ENCODE measurements at places on chromosomes 6 and 20.

- peak; percentile 65 for DNase-seq
Measured at GRCh38 chr6:3610206-3610605, 141.3 kb downstream of the PXDC1 start.

GRCh38 chr6:124917769-124918168, 44.5 kb upstream of the RNF217 start:
- no peak for DNase-seq

DNA sequence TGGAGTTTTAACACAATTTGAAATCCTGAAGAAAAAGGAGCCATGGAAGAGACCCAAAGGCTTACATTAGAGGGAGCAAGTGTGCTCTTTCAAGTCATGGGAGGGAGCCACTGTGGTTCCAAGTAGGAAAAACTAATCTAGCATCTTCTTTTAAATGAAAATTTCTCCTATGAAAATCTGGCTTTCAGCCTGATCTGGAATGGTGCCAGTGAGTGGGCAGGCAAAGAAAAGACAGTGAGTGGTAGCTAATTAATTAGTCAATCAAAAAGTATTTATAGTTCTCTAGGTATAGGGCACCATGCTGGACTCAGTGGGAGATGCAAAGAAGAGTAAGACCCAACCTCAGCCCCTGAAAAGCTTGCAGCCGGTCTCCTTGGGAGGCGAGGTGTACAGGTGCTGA, 21.9 kb downstream of the CAP2 start:
- DNase-seq: no peak

GRCh38 chr6:63773200-63773599, 137.6 kb downstream of the PHF3 start:
- DNase-seq: no peak

GRCh38 chr20:20621195-20621594, 91.2 kb downstream of the RALGAPA2 start:
- DNase-seq: no peak

GRCh38 chr6:84835340-84835739, 70.9 kb upstream of the TBX18 start:
- DNase-seq: no peak

GRCh38 chr6:124858564-124858963, 103.7 kb upstream of the RNF217 start:
- DNase-seq: no peak

GRCh38 chr6:27761391-27761790, 150.8 kb downstream of the OR2B2 start:
- DNase-seq: no peak

DNA sequence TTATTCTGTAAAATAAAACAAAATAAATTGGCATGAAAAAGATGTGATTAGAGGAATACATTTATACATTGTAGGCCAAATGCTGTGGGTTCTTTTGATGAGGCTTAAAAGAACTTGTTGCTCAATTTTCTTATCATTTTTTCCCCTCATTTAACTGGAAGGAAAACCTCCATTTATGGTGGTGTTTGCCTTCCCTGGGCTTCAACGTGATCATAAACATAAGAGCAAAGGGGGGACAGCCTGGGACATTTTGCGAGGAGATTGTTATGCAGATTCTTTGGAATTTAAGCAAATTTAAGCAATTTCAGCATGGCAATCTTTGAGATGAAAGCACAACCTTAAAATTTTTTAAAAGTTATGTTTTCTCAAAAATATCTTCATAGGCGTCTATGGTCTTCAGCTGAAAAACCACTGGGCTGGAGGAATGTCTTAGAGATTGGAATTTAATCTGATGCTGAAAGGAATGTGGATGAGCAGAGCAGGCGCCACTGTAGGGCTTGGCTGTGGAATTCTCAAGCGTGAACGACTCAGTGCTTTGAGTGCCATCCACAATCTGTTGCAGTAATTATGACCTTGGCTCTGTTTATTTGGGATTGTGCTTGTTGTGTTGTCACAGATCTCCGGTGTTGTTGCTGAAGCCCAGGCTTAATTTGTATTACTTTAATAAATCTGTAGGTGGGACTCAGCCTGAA, 149.4 kb upstream of the MLIP start:
- DNase-seq: no peak

DNA sequence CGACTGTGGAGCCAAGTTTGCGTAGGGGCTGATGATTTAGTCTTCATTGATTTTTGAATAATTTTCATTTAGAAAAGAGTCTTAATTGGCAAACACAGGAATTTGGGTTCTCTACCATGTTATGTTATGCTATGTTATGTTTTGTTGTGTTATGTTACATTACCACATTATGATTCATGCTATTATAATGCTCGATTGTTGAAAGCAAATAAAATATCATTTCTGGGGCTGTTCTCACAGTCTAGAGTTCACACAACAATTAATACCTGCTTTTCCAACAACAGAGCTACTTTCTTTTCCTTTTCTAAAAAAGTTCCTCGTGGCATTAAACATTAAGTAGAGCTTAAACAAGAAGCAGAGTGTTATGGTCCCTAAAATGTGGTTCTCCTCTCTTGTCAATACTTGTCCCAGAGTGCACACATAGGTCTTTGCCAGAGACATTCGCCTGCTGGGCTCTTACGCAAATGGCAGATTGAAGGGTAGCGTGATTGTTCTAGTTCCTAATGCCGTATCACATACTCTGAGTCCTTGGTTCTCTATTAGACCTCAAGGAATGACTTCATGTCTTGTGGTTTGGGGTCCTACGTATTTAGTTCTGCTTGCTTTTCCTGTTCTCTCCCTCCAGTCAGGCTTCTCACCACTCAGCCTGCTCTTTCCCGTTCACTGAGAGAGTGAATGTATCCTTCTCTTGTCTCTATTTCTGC, 370.3 kb downstream of the CD109 start:
- peak; percentile 40 for DNase-seq

DNA sequence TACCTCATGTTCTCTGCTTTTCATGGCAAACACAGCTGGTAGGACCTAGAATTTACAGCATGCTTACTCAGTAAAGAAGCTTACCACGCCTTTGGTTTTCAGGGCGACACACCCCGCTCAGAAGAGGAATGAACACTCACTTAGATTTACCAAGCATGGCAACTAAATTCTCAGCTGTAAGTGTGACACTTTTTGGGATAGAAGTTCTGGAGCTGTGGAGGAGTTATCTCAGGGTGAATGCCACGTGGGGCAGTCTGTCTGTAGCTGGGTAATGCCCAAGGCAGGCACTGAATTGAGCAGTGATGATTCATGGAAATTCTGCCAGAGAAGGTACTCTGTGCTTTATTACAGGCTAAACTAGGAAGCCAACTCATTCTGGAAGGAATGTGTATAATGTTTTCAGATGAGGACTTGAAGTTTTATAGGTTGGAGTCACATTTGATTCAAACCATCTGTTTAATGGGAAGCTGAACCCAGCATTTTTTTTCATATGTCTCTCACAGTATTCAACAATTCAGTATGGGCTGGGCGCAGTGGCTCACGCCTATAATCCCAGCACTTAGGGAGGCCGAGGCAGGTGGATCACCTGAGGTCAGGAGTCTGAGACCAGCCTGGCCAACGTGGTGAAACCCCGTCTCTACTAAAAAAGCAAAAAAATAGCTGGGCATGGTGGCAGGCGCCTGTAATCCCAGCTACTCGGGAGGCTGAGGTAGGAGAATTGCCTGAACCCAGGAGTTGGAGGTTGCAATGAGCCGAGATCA, 3.5 kb upstream of the PRIM2 start:
- peak; percentile 99 for DNase-seq

Measured in HCEC 1CT (cell line).